Aorta (tissue), 5 donors: ENCODE measurements at places on chromosomes 2 and 18.

DNA sequence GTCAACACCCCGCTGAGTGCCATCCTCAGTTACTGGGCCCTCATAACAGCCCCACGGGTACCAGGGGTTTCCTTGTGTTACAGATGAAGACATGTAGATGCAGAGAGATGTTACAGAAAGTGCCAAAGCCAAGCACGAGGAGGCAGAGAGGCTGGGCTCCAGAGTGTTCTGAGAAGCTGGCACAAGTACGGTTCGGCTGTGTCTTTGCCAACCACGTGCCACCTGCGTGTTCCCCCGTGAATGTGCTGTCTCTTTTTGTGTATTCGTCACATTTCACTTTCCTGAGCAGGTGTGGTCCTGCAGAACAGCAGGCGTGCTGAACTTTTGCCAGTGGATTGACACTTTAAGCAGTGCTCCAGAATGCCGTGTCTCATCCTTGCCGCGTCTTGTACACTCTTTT, 124.6 kb downstream of the NCK2 start:
- DNase-seq = no peak

DNA sequence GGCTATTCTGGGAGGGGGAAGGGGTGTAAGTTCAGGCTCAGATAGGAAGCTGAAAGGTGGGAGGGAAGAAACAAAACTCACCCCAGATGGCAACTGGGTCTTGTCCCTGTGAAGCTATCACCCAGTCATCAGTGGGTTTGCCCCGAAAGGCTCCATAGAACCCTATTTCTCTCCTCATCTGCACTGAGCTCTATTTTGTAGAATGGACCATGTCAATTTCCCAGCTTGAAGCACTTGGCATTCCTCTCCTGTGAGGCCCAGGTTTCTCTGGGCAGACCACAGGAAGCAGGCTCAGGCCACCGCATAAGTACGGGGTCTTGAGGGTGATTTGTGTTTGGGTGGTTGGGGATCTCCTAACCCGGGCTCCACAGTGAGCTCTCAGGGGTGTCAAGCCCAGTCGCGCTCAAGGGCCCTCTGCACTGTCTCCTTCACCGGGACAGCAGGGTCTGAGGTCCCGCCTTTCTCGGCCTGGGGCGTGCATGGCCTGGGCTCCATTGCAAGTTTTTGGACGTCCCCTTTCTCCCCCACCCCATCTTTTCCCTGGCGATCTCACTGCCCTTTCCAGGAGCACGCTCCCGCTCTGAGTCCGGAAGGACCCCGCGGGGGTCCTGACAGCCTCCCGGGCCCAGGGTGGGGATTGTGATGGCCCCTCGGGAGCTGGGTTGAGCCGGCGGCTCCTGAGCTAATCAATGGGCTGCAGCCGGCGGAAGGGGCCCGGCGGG, 27.3 kb upstream of the NOTO start:
- no peak for DNase-seq

DNA sequence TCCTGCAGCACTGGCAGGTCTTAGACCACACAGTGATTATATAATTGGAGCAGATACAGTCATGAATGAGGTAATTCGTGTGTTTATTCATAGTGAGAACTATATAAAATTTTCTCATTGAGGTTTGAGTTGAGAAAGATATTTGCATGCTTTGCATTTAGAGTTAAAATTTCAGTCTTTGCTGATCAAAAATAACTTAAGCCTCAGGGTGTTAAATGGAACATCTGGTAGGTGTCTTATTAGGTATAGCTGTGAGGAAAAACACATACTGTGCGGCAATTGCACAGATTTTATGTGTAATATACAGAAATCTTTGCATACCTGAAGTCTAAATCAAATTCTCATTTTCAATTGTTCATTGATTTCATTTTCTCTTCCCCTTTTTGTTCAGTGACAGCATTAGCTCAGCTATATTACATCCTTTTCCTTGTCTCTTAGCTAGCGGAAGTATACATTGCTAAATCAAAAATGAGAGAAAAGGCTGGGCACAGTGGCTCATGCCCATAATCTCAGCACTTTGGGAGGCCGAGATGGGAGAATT, 21.2 kb downstream of the GORASP2 start:
- no peak for DNase-seq

GRCh38 chr2:161418275-161418714, 2.2 kb downstream of the TBR1 start:
- no peak for DNase-seq

- peak; percentile 4 for DNase-seq
Observed at GRCh38 chr2:233835230-233836186, 18.8 kb downstream of the HJURP start.

DNA sequence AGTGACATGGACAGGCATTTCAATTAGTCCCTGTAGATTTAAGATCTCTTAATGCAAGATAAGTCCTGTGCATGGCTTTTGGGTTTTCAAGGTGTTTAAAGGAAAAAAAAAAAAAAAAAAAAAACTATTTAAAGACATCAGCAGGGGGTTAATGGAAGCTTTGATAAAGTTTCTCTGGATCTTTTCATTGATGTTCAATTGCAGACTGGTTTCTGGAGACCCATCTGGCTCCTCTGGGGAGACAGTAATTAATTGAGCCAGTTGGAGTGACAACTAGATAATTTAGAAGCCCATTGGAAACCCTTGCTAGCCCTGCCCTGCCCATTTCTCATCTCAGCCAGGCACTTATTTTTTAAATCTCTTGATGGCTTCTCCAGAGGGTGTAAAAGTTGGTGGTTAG, 98.7 kb downstream of the EPHA4 start:
- DNase-seq = no peak

DNA sequence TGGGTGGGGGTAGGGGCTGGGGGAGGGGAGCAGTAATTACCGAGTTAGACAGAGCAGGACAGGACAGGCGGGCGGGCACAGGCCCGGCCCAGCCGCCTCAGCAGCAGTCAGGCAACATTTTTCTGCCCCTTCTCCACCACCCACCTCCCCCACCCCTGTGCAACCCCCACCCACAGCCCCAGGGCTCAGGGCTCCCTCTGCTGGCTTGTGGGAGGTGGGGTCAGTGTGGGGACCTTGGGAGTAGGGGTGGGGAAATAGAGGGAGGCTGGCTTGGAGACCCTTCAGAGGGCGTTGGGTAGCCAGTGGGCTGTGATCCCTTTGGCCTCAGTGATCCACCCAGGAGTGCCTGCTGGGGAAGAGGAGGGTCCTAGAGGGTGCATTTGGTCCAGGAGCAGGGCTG, 6.4 kb downstream of the WNT6 start:
- no peak for DNase-seq

DNA sequence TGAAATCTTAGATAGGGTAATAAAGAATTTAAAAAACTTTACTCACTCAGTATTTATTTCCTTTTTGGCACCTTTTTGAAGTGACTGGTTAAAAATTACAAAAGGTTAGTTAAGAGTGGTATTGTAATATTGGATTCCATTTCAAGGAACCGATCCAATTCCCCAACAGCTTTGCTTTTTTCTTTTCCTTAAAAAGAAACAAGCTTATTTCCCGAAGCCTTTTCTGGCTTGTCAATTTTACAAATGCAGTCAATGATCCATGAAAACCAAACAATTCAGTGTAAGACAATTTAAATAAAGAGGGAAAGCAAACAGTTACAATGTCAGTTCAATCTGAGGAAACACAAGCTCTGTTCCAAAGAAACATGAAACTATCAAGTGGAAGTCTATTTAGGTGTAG, 200.2 kb downstream of the RIT2 start:
- no peak for DNase-seq

DNA sequence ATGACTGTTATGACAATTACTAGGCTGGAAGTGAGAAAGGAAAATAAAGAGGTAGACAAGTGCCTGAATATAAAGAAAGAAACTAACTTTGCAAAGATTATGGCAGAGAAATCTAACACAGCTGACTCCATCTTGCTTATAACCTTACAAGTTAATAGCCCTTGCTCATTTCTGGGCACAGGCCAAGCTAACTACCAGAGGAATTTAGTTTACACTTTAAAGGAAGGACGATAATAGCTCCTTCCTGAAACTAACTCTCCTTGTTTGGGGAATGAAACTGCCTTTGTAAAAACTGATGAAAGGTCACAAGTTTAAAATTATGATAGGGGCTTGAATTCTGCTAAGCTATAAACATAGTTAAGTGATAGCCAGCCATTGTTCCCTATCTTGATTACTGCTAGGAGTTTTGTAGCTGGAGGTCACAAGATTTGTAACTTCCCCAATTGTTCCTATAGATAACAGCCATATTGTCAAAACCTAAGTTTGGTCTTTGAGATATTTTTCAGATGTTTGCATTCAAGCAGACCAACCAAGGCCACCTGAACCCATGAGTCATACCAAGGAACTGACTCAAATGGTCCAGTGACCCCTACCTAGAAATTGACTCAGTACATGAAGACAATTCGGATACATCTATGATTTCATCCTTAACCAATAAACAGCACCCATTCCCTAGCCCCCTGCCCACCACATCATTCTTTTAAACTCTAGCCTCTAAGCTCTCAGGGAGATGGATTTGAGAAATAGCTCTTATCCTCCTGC, 209.2 kb upstream of the LRATD1 start:
- DNase-seq = no peak
